ENCODE measurements at places on chromosomes 11 and 22. TPM values are rescaled to one million over a fixed set of nuclear protein-coding genes. Genes with fewer than 3 reads are reported as not detected.

DNA sequence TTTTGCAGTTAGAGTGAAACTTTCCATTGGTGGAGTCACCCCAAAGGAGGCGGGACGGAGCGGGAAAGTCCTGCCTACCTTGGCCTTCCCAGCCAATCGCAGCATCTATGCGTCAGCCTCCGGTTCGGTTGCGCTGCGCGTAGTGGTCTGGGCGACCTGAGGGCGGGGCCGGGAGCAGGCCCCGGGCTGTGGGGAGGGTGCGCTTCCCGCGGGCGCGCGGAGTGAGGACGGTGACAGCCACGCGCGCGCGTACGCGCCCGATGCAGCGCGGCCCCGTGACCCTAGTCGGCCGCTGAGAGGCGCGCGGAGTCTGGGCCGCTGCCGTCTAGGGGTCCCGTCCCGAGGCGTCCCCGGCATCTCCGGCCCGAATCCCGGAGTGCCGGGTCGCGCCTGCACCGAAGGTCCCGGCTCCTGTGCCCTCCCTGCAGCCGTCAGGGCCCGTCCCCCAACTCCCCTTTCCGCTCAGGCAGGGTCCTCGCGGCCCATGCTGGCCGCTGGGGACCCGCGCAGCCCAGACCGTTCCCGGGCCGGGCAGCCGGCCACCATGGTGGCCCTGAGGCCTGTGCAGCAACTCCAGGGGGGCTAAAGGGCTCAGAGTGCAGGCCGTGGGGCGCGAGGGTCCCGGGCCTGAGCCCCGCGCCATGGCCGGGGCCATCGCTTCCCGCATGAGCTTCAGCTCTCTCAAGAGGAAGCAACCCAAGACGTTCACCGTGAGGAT, at the start of gene NF2:
Gene NF2, plus strand, starts transcription at position 276 of the 718 bp plus-strand sequence. Its CDS starts 366 bp downstream, at position 642.
- peak within 1 kb of the TSS; percentile 97 for H3K27ac ChIP-seq
- H3K36me3 ChIP-seq = peaks cover 13% of the 10 kb centered on the region
- peak; percentile 99 for DNase-seq

DNA sequence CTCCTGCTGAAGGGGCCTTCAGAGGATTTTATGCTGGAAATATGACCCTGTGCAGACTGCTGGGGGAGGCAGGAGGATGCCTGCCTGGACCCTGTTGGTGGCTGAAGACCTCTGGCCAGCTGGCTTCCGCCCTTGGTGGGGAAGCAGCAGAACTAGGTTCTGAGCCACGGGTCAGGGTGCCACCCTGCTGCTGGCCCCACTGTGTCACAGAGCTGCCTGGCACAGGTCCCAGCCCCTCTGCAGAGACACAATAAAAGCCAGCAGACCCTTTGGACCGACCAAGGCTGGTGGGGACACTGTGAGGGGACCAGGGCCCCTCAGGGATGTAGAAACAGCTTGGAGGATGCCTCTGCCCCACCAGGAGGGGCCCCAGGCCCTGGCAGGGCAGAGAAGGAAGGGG, 6.9 kb upstream of the SREBF2 start:
- no peak overlapping the region for H3K4me3 ChIP-seq
- no peak overlapping the region for H3K27ac ChIP-seq
- no peaks in the 10 kb centered on the region for H3K27me3 ChIP-seq
- DNase-seq = no peak

DNA sequence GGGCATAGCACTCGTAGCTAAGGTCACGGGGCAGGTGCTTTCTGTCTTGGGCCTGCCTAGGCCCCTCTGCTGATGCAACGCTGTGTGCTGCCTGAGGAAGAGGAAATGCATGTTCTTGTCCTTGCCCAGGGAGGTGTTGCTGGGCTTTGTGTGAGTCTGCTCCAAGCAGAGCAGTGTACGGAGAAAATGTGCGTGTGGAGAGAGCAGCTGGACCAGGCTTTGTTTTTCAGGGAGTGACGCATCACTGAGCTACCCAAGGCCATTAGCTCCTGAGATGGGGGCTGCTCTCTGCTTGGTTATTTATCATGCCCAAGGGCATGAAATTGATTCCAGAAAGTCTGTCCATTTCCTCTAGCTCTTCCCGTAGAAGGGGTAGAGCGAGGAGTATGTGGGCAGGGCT, 82.9 kb upstream of the THY1 start:
- DNase-seq = no peak
- H3K27ac ChIP-seq = no peak overlapping the region
- H3K4me1 ChIP-seq = peaks cover 2% of the 10 kb centered on the region
- no peaks in the 10 kb centered on the region for H3K27me3 ChIP-seq
- H3K36me3 ChIP-seq = no peaks in the 10 kb centered on the region

- peak overlapping the region; percentile 85 for H3K4me3 ChIP-seq
- peaks cover 65% of the 10 kb centered on the region for H3K4me1 ChIP-seq
- H3K27me3 ChIP-seq = no peaks in the 10 kb centered on the region
Observed at GRCh38 chr11:63841554-63841953, 2.6 kb downstream of the MARK2 start.

DNA sequence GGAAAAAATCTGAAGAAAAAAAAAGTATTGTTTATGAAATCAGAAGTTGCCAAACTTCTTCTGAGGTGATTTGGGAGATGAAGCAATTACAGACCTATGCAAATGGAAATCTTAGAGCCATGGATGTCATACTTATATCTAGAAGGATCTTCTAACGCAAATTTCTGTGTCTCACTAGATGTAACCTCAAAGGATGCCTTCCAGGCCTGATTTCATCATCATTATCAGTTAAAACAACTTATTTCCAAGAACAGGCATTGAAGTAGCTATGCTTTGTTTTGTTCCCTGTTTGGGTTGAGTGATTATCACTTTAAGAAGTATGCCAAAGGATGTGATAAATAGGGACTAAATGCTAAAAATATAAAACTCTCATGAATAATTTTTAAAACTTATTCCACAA, 43.9 kb upstream of the ANGPTL5 start:
- no peaks in the 10 kb centered on the region for H3K27me3 ChIP-seq
- H3K36me3 ChIP-seq = no peaks in the 10 kb centered on the region
- H3K4me3 ChIP-seq = no peak overlapping the region
- H3K27ac ChIP-seq = no peak overlapping the region
- DNase-seq = no peak

DNA sequence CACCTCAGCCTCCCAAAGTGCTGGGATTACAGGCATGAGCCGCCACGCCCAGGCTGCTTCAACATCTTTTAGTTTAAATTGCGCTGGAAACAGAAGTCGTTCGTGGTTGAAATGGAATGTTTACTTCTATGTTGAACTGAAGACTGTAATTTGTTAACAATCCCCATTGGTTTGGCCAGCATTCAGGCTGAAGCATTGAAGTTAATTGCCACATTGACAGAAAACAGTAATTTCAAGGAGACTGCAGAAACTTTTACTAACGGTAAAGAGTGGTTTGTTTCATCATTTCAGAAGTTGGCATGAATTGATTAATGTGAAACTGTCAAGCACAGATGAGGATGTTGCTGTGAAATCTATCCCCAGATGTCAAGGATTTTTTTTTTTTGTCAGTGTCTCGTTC, 14.2 kb downstream of the AP5B1 start:
- H3K4me1 ChIP-seq = peaks cover 8% of the 10 kb centered on the region
- H3K4me3 ChIP-seq = no peak overlapping the region
- no peak overlapping the region for H3K27ac ChIP-seq

DNA sequence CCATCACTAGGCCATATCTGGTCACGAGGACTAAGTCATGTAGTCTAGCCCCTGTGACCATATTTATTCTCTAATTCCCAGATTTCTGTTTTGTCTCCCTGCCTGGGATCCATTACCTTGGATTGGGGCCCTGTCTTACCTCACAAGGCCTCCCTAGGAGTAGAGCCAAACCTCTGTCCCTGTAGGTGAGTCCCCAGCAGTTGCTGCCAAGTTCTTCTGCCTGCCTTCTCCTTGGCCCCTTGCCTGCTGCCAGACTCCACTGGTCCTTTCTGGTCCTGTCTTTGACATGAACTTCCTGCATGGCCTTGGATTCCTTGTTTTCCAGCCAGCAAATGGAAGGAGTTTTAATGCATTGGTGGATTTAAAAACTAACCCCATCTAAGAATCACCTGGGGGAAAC, 35.6 kb upstream of the CADM1 start:
- H3K36me3 ChIP-seq = no peaks in the 10 kb centered on the region
- no peaks in the 10 kb centered on the region for H3K4me1 ChIP-seq
- H3K27me3 ChIP-seq = no peaks in the 10 kb centered on the region
- H3K27ac ChIP-seq = no peak overlapping the region

DNA sequence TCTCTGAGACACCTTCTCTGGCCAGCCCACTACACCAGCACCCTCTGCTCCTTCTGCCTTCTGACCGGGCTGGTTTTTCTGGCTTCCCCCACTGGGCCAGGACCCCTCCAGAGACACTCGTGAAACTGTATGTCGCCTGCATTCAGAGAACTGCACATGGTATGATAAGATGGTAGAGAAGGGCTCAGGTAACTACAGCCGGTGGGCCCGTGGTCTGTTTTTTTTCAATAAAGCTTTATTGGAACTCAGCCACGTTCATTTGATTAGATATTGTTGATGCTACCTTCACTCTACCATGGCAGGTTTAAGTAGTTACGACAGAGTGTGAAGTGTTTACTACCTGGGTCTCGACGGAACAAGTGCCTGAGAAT, 514.0 kb downstream of the TBC1D22A start:
- no peaks in the 10 kb centered on the region for H3K4me1 ChIP-seq
- no peaks in the 10 kb centered on the region for H3K27me3 ChIP-seq
- H3K4me3 ChIP-seq = no peak overlapping the region
- H3K27ac ChIP-seq = no peak overlapping the region

DNA sequence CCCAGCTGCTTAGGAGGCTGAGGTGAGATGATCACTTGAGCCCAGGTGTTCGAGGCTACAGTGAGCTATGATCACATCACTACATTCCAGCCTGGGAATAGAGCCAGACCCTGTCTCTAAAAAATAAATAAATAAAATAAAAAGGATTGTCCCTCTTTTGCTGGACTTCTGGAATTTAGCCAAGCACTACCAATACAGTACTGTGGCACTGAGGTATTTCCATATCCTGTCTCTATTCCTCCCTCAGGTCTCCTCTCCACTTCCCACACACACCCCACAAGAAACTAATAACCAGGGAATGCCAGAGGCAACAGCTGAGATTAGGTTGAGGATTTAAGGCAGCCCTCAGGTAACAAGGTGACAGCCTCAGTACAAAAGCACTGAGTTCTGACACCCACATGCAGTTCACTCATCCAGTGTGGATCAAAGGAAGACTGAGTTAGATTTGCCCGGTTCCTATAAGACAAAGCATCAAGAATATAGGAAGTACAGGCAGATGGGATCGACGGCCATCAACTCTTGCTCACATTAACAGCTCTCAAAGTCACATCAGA, 4.5 kb upstream of the PPP2R1B start:
- peaks cover 1% of the 10 kb centered on the region for H3K36me3 ChIP-seq
- peaks cover 9% of the 10 kb centered on the region for H3K4me1 ChIP-seq

- no peaks in the 10 kb centered on the region for H3K4me1 ChIP-seq
- no peak overlapping the region for H3K27ac ChIP-seq
- no peak for DNase-seq
Observed at GRCh38 chr22:33299245-33299956, 241.2 kb upstream of the SYN3 start.

GRCh38 chr11:99513368-99513767, 492.6 kb downstream of the CNTN5 start:
- H3K36me3 ChIP-seq = no peaks in the 10 kb centered on the region
- H3K27ac ChIP-seq = no peak overlapping the region
- no peaks in the 10 kb centered on the region for H3K27me3 ChIP-seq
- no peak for DNase-seq
- no peaks in the 10 kb centered on the region for H3K4me1 ChIP-seq

- DNase-seq = no peak
- H3K27ac ChIP-seq = no peak overlapping the region
- H3K36me3 ChIP-seq = no peaks in the 10 kb centered on the region
Observed at GRCh38 chr11:117625237-117625636, 171.8 kb downstream of the DSCAML1 start.

- no peaks in the 10 kb centered on the region for H3K4me1 ChIP-seq
- H3K27me3 ChIP-seq = peaks cover 15% of the 10 kb centered on the region
- DNase-seq = no peak
- no peak overlapping the region for H3K27ac ChIP-seq
Observed at GRCh38 chr11:119823077-119823476, 94.1 kb upstream of the NECTIN1 start.

GRCh38 chr22:42461511-42461910, 29.3 kb upstream of the NFAM1 start:
- no peak for DNase-seq
- H3K36me3 ChIP-seq = no peaks in the 10 kb centered on the region

GRCh38 chr11:201966-202365, 5.2 kb downstream of the BET1L start:
- no peaks in the 10 kb centered on the region for H3K27me3 ChIP-seq
- no peak overlapping the region for H3K4me3 ChIP-seq
- DNase-seq = peak; percentile 27

DNA sequence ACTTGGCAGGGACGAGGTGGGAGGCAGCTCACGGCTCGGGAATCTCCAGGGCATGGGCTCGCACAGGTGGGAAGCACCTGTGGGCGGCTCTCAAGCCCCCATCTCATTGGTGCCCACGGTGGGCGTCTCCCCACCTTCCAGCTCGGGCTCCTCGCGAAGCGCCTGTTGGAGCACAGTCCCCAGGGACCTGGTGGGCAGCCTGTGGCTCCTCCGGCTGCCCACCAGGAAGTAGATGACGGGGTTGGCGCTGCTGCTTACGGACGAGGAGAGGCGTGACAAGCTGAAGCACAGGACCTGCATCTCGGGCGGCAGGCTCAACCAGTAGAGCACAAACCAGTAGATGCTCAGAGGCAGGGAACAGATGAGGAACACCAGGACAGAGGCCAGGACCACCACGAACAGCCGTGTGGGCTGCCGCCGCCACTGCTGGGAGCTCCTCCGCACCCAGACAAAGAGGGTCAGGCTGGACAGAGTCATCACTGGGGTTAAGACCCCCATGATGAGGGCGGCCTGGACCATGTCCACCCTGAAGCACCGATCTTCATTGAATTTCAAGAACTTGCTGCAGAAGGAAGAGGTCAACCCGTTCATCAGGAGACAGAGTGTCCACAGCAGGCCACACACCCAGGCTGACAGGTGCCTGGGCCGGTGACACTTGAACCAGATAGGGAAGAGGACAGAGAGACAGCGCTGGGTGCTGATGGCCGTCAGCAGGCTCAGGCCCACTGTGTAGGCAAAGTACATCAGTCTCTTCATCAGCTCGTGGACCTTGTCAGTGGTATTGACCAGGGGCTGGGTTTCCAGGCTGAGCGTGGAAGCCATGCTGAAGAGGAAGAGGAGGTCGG, 633 bp downstream of the MRGPRD start:
- H3K27ac ChIP-seq = no peak overlapping the region
- no peak for DNase-seq
- H3K36me3 ChIP-seq = no peaks in the 10 kb centered on the region
- H3K27me3 ChIP-seq = peaks cover 13% of the 10 kb centered on the region
- no peaks in the 10 kb centered on the region for H3K4me1 ChIP-seq

- peak overlapping the region; percentile 96 for H3K27ac ChIP-seq
- DNase-seq = no peak
- peaks cover 23% of the 10 kb centered on the region for H3K4me1 ChIP-seq
- no peaks in the 10 kb centered on the region for H3K36me3 ChIP-seq
Observed at GRCh38 chr22:17242641-17243040, 23.4 kb upstream of the ADA2 start.

- peaks cover 14% of the 10 kb centered on the region for H3K27me3 ChIP-seq
- H3K27ac ChIP-seq = peak overlapping the region; percentile 1
- peaks cover 22% of the 10 kb centered on the region for H3K4me1 ChIP-seq
- peak; percentile 34 for DNase-seq
- no peak overlapping the region for H3K4me3 ChIP-seq
Observed at GRCh38 chr11:72570893-72571661, 103.1 kb downstream of the PDE2A start.

GRCh38 chr11:44643217-44643616, 77.8 kb downstream of the CD82 start:
- peaks cover 4% of the 10 kb centered on the region for H3K36me3 ChIP-seq
- DNase-seq = no peak
- H3K27ac ChIP-seq = no peak overlapping the region

MYRF gene
- 2.2 TPM for total RNA-seq

RIMBP3B gene
- total RNA-seq = 0.09 TPM

SLC22A9 gene
- total RNA-seq = not detected

HTR3A gene
- not detected for total RNA-seq

SYCE3 gene
- 0.96 TPM for total RNA-seq

OR8A1 gene
- not detected for total RNA-seq

JHY gene
- 3.2 TPM for total RNA-seq
